H4 (cell line): ENCODE measurements at places on chromosomes 13 and 19.

DNA sequence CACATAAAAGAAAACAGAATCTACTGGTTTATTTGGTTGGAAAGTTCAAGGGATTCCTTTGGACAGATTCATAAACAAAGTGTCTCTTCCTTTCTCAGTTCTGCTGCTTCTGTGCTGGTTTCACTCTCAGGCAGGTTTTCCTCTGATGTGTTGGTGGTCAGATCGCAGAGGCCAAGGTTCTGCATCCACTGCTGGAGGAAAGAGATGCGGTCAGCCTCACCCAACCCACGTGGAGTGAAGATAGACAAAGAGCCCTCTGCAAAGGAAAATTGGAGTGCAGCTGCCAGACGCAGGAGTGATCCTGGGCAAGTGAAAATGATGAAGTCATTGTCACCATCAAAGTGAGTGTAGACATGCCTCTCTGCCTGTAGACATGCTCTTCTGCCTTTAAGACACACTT is 352.0 kb downstream of the TSHZ3 start:
- DNase-seq = no peak

DNA sequence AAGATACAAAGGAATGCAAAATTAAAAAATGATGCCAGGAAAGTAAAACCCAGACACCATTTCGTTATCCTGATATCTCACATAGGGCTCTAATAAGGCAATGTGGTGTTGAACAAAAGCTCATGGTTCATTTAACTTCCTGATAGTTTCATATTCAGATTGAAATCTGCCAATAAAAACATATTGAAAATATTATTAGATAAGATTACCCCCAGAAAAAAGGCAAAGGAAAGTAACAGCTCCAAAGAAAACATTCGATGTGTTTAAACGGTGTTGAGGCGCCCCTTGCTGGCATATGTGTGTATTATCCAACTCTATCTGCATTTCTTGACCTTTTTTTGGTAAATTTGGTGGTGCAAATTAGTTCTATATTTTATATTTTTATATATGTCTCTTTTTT is 75.9 kb downstream of the ESD start:
- DNase-seq = peak; percentile 8

- no peak for DNase-seq
Measured at GRCh38 chr19:16224293-16225045, 26.8 kb downstream of the AP1M1 start.

GRCh38 chr13:36606060-36606459 is 67.8 kb upstream of the SERTM1 start:
- no peak for DNase-seq

DNA sequence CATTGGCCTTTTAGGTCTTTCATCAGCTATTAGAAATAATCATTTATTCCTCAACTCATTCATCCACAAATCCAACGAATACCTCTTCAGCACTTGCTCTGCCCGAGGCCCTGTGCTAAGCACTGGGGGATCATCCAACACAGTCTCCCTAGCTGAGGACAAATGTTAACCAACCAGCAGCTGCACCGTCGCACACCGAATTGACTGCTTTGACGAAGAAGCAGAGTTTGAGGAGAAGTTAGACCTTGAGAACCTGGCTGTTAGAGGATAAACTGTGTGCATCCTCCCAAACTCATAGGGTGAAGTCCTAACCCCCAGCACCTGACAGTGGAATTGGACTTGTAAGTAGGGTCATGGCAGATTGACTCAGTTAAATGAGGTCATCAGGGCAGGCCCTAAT is 170.9 kb downstream of the USP12 start:
- DNase-seq = no peak

GRCh38 chr13:52809310-52809769 is 39.1 kb downstream of the PCDH8 start:
- peak; percentile 50 for DNase-seq

DNA sequence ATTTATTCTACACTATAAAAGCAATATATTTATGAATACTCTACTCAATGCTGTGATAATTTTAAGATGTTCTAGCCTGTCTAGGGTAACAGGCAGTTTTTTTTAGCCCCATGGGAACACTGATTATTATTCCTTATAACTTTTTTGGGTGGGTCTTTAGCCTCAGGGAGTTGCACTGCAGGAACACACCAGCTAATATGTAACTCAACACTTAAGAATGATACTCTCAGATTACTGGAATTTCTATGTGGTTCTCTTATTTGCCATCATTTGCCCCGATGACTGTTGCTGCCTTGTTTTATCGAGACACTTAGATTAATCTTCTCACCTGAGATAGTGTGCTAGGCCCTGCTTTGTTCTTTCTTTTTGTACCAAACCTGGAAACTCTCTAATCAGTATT is 396.9 kb upstream of the SLITRK1 start:
- DNase-seq = no peak

- no peak for DNase-seq
Measured at GRCh38 chr19:10320602-10321416, 5.0 kb upstream of the FDX2 start.

- DNase-seq = no peak
Measured at GRCh38 chr13:112445411-112446271, 69.5 kb downstream of the SPACA7 start.
